ENCODE measurements at places on chromosomes 16 and 17.

- DNase-seq = no peak
Measured at GRCh38 chr17:42354956-42355843, 33.0 kb downstream of the STAT3 start.

GRCh38 chr17:49707246-49707607, 537 bp downstream of the SLC35B1 start:
- no peak for DNase-seq

DNA sequence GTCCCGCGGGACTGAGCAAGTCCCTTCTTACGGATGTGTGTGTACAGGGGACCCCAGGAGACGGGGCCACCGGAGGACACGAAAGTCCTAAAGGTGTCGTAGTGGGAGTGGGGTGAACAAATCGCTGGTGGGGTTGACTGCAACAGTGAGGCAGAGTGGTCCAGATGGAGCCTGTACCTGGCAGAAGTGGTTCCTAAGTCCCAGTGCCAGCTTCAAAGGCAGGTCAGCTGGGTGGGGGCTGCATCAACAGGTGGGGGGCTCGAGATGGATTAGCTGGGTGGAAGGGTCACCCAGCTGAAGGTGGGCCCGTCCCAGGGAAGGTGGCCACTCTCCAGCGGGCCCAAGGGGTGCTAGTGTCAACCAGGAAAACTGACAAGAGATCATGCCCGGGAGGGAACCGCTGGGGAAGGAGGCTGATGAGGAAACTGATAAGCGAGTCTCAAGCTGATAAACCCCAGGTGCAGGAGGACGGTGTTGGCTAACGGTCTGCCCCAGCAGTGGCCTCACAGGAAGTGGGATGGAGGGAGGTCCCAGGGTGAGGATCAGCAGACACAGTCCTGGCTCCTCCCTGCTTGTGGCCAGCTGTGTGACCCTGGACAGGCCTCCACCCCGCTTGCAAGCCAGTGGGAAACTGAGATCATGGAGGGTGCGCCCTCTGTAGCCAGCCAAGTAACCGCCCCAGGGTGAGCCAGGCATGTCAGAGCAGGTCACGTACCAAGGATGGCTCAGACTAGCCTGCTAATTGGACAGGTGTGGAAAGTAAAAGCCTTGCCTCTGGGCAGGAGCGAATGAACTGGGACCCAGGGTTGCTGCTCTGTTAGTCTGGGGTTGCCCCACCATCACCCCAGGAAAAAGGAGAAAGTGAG, 1.0 kb downstream of the ORAI3 start:
- no peak for DNase-seq

DNA sequence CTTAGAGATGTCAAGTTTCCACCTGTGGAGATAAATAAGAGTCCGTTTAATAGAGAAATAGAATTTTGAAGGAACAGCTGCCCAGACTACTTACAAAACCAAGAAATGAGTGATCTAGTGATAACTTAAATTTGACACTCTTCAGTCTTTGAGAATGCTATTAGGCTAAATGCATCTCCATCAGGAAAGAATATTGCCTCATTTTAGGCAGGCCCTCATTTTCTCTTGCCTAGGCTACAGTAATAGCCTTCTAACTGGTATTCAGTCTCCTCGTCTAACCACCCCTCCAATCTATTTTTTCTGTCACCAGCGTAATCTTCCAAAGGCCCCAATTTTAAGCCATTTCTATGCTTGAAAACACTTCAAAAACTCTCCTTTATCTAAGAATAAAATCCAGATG, 537.8 kb upstream of the CA10 start:
- no peak for DNase-seq

DNA sequence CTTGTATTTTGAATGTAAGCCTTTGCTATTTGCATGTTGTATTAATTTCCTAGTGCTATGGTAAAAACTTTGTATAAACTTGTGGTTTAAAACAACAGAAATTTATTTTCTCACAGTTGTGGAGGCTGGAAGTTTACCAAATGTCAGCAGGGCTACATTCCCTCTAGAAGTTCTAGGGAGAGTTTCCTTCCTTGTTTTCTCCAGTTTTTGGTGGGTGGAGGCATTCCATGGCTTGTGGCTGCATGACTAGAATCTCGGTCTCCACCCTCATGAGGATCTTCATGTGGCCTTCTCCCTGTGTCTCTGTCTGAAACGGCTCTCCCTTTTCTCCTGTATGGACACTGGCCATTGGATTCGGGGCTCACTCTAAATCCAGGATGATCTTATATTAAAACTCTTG, 482.2 kb upstream of the GOT2 start:
- DNase-seq = no peak

DNA sequence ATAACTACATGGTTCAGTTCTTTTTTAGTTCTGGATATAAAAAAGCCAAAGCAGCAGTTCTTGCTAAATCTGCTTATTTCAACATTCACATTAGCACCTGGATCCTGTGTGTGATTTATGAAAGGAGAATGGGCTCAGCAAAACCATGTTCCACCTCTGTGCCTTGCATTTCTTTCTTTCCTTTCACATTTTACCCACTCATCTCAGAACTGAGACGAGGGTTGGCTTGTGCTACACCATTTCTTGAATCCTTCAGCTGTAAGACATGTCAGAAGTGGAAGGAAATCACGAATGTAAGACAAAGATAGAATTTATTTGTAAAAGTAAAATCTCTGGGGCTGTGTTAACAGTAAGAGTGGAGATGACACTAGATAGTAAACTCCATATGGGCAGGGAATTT, 1.2 kb upstream of the UTP6 start:
- DNase-seq = no peak

GRCh38 chr16:5108505-5109158, 11.0 kb upstream of the EEF2KMT start:
- no peak for DNase-seq

DNA sequence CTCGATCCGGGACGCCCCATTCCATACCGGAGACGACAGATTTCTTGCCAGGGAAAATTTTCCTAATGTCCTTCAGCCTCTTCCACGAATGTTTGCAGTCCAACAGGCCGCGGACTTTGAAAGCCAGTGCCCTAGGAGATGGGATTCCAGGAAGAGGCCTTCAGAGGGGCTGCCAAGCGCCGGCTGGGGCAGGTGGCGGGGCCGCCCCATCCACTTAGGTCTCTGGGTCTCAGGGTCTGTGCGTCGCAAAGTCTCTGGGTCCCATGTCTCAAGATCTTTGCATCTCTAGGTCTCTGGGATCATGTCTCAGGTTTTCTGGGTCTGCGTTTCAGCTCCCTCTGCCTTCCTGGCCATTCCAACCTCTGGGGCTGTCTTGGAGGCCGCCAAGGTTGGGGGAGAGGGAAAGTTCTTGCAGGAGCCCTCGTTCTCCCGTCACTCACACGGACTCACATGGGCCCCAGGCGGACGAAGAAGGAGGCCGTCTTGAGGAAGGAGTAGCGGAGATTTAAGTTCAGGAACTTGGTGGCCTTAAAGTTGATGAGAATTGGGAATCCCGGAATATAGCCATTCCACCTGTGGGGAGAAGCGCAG, 7.2 kb downstream of the ALOX12B start:
- no peak for DNase-seq

- no peak for DNase-seq
Measured at GRCh38 chr17:17226451-17227265, 10.3 kb downstream of the FLCN start.

All from activated T-helper 9 cell treated with anti-CD3 and anti-CD28 coated beads, Interleukin-2, amount 50 U/mL, for 16 hours (primary cell).